ENCODE measurements at places on chromosomes 13 and 19.

DNA sequence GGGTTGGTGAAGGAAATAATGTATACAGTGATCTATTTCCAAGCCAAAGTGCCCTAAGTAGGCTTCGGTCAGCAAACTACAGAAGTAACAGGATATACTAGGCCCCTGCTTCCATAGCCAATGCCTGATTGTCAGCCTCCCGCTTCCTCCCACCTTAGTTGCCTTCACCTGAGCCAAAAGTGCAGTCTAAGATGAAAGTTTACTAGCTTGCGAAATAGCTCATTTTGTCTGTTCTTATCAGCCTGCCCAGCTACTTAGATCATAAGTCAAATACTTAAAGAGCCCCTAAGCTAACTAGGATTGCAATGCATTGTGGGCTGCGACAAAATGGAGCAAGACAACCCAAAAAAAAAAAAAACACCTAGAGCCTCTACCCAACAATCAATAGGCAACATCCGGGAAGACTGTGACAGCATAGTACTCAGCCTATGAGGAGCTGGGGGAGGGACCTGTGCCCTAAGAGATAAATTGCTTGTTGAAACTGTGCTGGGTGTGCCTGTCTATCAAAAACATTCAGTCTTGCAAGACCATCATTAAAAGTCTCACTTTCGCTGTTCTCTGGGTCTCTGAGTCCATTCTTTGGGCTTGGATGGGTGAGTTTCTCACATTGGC is 454.7 kb upstream of the TSHZ3 start:
- no peak for DNase-seq

GRCh38 chr13:111950697-111951096 is 116.3 kb upstream of the SOX1 start:
- no peak for DNase-seq

DNA sequence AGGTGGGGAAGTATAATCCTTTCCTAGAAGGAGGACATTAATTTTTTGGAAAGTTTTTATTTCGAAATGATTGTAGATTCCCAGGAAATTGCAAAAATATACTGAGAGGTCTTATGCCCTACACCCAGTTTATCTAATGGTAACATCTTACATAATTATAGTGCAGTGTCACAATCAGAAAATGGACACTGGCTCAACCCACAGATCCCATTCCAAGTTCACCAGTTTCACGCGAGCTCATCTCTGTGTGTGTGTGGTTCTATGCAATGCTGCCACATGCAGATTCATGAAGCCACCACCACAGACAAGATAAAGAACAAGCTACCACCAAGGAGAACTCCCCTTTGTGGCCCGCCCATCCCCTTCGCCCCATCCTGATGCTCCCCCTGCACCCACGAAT is 24.4 kb downstream of the IL17D start:
- DNase-seq = no peak

GRCh38 chr13:31908696-31909411 is 122.7 kb upstream of the FRY start:
- no peak for DNase-seq

DNA sequence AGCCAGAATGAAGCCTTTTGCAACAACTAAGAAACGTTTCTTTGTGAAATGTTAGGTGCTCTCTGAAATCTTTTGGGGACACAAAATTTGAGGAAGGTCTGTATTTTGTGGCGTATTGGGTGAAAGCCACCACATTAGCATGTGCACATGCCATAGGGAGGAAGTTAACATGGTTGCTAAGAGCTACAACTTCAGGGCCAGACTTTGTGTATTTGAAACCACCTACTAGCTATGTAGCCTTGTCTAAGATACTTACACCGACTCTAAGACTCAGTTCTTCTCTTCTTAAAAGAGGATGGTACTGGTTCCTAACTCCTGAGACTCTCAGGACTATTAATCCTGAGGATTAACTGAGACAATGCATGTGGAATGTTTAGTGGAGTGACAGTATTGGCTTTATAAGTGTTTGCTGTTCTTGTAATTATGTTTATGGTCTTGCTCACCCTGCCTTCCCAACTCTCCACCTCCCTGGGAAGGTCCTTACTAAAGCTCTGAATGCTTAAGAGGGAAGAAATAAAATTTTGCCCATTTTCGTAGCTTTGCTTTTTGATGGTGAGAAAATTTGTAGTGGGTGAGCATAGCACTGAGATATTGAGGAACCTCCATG is 15.5 kb downstream of the SERP2 start:
- no peak for DNase-seq

GRCh38 chr19:10346509-10346908 is 7.1 kb upstream of the ICAM3 start:
- DNase-seq = no peak

DNA sequence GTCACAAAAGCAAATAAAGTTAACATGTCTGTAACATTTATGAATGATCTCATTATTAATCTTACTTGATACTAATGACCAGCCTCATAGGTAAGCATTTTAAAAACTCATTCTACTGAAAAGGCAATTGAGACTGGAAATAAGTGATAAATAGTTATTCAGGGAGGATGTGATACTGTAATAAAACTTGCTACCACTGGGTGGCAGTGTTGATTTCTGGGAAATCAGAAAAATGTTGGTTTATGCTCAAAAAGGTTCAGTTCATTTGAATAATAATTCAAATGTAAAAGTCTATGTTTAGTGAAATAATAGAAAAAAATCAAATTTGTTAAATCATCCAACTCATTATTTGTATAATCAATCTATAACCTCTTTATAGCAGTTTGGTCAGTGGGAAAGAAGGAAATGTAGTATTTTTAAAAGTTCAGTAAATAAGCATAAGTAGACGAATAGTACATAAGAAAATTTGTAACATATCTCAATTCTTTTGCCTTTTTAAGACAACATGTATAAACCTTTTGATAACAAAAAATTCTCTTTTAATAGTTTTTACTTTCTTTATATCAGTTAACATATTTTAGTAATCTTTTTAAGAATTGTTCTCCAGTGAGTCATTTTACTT is 9.6 kb downstream of the ABHD13 start:
- DNase-seq = no peak

- DNase-seq = no peak
These were observed 5.2 kb downstream of the CHAMP1 start for GRCh38 chr13:114319441-114319913.

- DNase-seq = no peak
These were observed 400.2 kb downstream of the SLITRK5 start for GRCh38 chr13:88071371-88071770.

GRCh38 chr19:53172889-53173288 is 14.0 kb upstream of the ZNF347 start:
- no peak for DNase-seq

- DNase-seq = no peak
These were observed 67.6 kb downstream of the TNFRSF19 start for GRCh38 chr13:23637829-23638228.

GRCh38 chr19:355134-355533 is 10.5 kb upstream of the MIER2 start:
- no peak for DNase-seq

DNA sequence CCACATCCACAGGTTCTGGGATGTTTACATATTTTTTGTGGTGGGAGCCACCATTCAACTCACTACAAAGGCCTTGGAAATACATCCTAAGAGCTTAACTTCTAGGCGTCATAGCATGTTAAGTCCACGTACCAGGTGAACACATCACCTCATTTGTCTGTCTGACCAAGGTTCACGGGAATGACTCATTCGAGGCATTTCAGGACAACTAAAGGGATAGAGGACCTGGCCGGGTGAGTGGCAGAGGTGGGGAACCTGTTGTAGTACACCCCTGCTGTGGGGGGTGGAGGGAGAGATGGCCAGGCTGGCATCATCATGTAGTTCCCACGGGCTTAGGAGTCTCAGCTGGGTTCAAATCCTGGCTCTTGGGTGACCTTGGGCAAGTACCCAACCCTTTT is 51.5 kb downstream of the BICRA start:
- DNase-seq = no peak

GRCh38 chr19:4390017-4390566 is 10.3 kb downstream of the SH3GL1 start:
- DNase-seq = no peak

DNA sequence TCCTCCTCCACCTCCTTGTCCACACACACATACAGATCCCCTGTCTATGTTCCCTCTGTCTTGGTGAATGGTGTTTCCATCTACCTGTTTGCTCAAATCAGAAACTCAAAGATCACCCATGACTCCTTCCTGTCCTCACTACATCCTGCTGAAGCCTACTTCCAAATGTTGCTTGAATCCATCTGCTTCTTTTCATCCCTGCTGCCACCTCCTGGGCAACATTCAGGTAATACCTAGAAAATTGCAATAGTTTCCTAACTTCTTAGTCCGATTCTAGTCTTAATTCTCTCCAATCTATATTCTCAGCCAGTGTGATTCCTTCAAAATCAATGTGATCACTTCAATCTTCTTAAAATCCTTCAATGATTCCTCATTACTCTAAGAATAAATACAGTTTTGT is 155.5 kb upstream of the STARD13 start:
- no peak for DNase-seq

- DNase-seq = no peak
These were observed 160.3 kb downstream of the KCTD15 start for GRCh38 chr19:33956941-33957340.

- no peak for DNase-seq
These were observed 58.1 kb downstream of the EDNRB start for GRCh38 chr13:77860507-77860981.

DNA sequence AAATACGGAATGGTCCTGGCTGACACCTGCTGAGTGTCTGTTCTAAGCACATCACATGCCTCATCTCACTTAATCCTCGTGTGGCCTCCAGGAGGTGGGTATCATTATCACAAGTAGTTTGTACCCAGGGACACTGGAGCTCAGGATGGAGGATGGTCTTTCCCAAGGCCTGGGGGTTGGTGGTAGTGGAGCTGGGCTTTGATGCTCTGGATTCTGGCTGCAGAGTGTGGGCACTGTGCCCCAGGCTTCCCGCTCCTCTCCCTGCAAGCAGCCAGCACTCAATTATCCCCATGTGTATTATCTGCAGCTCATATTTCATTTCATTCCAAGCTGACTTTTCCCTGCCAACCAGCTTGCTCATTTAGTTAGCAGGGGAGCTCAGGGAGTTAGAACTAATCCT is 52.1 kb downstream of the SIAH3 start:
- DNase-seq = no peak

DNA sequence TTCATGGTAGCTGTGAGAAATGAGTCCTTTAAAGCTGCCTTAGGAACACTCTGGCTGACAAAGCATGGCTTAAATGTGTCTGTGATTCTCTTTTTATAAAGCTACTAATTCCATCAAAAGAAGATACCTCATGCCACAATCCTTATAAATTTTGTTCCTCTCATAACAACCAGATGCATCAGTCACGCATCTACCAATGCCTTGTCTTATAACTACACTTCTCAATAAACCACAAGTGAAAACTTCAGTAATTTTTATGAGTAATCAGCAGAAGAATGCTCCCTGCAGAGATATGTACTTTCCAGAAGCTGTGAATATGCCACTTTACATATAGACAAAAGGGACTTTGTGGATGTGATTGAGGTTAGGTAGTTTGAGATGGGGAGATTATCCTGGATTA is 147.8 kb downstream of the SUCLA2 start:
- no peak for DNase-seq

DNA sequence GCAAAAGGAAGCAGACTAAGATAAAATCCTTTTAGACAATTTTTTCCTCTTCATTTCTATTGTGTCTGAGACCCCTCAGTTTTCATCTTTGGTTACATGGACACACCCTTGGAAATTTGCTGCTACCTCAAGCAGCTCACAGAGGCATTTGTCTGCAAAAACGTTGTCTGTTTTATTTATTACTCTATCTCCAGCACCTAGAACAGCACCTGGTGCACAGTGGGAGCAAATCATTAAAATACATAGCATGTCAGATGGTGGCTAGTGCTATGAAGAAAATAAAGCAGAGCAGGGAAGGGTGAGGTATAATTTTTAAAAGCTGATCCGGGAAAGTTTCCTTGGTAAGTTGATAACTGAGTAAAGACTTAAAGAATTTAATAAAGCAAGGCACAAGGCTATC is 14.3 kb upstream of the FAM124A start:
- DNase-seq = no peak

DNA sequence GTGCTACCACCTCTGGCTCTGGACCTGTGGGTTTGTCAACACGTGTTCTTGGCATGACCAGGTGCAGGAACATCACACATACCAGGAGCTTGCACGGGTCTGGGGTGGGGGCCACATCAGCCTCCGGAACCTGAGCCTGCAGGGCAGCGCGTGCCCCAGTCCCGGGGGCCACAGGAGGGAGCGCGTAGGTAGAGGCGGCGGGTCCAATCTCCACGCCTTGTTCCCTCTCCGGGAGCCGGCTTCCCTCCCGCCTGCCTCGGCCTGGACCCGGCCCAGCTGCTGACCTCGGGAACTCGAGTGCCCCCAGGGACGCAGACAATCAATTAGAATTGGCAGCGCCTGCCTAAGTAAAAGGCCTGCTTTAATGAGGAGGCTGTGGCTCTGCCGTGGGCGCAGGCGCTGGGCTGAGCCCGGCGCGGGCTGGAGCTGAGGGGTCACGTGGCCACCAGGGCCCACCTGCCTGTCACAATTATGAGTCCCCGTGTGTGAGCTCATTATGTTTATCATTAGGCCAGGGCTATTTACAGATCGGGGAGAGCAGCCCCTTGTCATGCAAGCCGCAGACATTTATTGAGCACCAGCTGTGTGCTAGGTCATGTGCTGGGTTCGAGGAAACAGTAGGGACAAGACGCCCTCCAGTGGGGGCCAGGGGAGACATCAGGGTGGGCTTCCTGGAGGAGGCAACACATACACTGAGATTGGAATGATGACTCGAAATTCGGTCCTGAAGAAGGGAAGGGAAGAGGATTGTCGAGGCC is 32.2 kb upstream of the TNFAIP8L1 start:
- no peak for DNase-seq

- no peak for DNase-seq
These were observed 17.4 kb downstream of the ZNF586 start for GRCh38 chr19:57786906-57787305.

GRCh38 chr13:104411141-104411765 is 1345.0 kb upstream of the SLC10A2 start:
- no peak for DNase-seq

- DNase-seq = no peak
These were observed 1.6 kb downstream of the ZNF414 start for GRCh38 chr19:8512115-8512967.

GRCh38 chr19:47991191-47991808 is 670 bp downstream of the BSPH1 start:
- DNase-seq = no peak

DNA sequence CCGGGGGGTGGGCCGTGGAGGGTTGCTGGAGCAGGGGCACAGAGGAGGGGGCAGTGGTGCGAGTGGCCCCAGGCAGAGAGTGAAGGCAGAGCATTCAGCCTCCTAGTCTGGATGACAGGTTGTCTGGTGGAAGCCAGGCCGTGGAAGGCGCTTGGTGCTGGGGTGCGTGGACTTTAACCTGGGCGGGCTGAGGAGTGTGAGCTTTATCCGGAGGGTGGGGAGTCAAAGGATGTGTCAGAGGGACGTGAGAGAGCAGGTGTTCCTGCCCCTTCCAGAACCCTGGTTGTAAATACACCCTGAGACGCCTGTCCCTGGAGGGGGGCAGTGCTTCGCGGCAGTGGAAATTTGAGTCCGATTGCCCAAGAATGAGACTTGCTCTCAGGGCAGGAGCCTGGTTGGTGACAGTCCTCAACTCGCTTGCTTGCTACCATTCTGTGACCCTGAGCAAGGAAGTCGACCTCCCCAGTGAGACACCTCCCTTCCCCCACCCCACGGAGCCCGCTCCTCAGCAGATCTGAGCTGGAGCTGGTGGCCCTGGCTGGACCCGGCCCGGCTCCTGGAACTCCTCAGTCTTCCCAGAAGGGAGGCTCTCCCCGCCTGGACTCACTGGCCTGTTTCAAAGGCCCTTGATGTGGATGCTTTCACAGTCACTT is 2.3 kb downstream of the SPPL2B start:
- no peak for DNase-seq
